ENCODE measurements at places on chromosomes 11 and 22. TPM values are rescaled to one million over a fixed set of nuclear protein-coding genes. Genes with fewer than 3 reads are reported as not detected.

Gene NLRP6
- not detected for polyA plus RNA-seq

Gene SLC7A4
- polyA plus RNA-seq, result 0.67 TPM

Gene SEPTIN5
- polyA plus RNA-seq, result 87.7 TPM

Gene OR4S1
- not detected for polyA plus RNA-seq

Gene PANX3
- polyA plus RNA-seq, result 0.10 TPM

Gene NXPE1
- polyA plus RNA-seq, result not detected

Gene C1QTNF4
- 5.6 TPM for polyA plus RNA-seq

Gene BRSK2
- 1.2 TPM for polyA plus RNA-seq

Gene YAP1
- polyA plus RNA-seq, result 92.9 TPM

Gene AMPD3
- 16.4 TPM for polyA plus RNA-seq

Measured in muscle of arm (tissue), 14 donors.